ENCODE measurements at places on chromosomes 6 and 20.

DNA sequence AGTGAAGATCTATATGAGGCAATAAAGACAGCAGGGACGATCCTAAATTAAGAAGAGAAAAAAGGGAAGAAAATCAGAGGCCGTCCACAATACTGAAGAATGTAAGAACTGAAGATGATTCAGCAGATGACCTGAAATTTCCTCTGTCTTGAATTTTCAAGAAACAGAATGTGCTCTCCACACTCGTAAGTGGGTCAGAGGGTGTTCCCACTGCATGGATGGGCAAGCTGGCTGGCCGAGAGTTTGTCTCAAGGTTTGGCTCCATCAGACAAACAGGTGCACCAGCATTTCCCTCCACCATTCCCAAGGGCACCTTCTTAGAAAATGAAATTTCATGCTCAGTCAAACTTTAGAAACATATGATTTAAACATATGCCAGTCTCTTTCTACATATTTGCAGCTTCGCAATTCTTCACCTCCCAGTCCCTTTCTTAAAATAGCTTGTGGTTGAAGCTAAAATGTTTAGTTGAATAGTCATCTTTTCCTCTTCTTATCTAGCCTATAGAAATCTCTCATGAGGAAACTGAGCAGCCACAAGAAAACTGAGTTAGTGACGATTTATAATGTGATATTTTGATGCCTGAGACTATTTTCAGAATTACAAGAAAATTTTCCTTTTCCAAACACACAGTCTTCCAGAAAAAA is 576.4 kb downstream of the PRKN start:
- DNase-seq = no peak

DNA sequence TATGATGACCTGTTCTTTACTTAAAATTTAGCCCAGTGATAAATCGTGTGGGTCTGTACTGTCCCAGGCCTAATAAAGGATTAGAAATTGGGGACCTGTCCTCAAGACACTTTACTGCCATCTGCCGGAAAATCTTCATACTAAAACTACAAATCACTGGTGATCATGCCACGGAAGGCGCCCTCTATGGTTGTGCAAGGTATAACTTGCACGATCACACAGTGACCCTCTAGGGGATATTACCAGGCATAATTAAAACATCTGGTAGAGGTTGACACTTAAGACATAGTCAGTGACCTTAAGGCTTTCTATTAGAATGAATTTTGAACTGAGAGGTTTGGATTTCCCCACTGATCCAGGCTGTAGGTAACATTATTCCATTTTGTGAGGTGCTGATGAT is 172.6 kb downstream of the BMP2 start:
- DNase-seq = no peak

DNA sequence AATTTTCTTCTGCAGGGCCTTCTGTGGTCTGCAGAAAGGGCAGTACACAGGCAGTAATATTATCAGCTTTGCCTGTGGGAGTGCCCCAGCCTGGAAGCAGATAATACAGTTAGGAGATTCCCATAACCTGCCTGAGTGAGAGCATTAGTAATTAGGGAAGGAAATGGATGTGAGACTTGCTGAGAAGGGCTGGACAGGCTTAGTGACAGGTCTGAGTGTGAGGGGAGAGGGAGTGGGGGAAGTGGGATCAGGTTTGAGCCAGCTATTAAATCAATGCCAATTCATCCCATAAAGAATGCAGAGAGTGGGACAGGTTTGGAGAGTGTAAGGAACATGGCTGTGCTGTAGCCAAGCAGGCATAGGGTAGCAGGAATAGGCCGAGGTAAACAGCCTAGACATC is 10.1 kb upstream of the CFAP206 start:
- no peak for DNase-seq

- no peak for DNase-seq
Measured at GRCh38 chr20:47160240-47160639, 196.3 kb downstream of the ZMYND8 start.

DNA sequence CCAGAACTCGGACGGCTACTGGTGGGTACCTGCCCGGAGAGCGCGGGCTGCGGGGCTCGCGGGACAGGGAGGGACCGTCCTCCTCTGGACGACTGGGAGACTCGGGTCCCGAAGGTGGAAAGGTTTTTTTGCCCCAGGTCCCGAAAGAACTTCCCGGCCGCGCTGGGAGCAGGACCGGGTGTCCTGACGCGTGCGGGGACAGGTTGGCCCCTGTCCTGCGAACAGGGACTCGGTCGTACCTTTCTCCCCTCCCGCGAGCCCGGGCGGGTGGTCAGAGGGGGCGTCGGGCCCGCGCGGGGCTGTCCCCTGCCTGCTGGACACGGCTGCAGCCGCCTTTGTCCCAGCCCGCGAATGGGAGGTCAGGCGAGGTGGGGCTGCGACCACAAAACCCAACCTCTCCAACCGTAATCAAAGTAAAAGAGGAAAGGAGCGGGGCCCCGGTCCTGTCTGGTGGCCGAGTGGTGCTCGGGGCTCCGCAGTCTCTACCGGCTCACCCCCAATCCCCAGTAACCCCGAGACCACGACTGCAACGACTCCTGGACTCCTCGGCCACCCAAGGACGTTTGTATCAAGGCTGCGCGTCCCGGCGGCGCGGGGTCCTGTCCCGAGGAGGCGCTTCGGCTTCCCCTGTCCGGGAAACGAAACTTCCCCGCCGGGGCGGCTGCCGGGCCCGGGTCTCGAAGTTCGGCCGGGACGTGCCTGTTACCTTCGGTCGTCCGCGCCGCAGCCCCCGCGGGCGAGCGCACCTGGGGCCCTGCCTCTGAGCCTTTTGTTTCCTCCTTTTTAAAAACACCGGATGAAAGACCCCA is 798 bp downstream of the DSP start:
- DNase-seq = no peak

Data from vagina (tissue), 2 donors.